ENCODE measurements at places on chromosomes 2 and 18.

- DNase-seq, result no peak
These were observed 27.6 kb downstream of the AAK1 start for GRCh38 chr2:69615969-69616368.

DNA sequence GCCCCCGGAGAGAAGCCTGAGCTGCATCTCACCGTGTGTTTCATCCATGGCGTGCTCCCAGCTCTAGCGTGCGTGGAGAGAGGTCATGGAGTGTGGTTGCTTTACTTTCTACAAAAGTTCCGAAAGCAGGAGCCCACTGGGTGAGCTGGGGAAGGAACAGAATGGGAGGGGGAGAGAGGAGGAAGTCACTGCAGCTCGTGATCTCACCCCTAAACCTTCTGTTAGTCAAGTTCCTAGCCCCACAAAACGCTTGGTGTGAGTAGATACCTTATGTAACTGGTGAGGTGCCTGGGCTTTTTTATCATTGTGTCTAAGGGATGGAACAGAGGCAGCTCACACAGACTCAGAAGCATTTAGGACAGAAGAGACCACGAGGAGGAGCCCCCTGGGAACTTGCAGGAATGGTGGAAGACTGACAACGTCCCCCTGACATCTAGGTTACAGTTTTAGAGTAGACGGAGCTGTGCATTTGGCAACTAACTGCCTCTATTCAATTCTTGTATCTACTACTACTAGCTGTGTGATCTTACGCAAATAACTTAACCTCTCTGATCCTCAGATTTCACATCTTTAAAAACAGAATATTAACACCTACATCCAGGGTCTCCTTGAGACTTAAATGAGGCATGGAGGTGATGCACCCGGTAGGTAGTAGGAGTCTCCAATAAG is 123.3 kb downstream of the ARL4C start:
- no peak for DNase-seq

DNA sequence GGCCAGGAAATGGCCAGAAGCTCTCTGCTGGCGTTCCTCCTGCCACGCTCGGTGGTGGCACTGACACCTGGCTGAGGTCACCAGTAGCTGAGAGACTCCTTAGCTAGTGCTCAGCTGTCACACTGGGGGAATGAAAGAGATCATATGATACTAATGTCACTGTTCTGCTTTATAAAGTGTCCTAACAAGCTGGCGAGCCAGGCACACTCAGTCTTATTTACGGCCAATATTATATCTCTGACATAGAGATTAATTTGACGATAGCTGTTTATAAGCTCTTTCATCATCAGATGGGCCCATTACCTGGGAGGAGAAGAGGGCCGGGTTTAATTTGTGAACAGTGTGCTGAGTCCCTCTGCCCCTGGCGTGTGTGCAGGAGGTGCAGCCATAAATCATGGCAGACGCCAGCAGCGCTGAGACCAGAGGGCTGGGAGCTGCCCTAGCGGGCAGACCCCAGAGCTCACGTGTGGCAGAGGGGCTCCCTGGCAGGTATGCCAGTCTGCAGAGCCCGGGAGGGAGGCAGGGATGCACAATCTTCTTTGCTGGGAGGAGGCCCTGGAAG is 246.5 kb downstream of the HAUS1 start:
- no peak for DNase-seq

DNA sequence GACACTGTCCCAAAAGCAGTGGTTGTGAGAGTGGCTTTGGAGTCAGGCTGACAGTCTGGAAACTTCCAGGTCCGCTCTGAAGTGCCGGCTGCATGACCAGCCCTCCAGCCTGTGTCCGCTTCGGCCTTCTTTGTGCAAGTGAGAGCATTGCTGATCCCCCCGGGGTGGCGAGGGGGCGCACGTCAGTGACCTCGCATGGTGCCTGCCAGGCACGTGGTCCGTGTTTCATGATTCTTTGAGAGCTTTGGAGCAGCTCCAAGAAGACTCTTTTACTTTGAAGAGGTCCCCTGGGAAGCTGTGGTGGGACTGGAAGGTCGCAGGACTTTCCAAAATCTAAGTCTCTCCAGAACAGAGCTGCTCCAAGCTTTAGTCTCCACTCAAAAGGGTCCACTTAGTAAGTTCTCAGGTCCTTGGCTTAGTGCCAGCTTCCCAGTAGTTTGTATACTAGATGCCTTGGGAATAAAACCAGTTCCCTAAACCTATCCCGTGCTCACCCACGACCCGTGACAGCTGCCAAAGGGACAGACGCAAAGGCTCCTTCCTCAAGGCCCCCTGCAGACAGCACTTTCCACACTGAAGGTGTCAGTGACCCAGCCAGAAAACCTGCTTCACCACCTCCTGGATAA is 68.8 kb downstream of the ADI1 start:
- DNase-seq, result no peak

DNA sequence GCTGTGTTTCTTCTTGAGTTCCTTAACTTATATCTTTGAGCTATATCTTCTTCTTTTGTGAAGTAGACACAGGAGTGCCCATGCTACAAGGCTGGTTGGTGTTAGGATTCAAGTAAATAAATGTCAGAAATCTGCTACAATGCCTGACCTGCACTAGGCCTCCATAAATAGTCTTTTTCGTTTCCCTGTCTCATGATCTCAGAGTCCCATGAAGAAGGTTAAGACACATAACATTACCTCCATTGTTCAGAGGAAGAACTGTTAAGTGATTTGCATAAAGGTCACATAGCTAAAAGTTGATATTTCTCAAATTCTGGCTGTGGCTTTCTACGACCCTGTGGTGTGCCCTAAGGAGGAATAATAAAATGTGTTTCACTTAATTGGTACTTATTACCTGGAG is 228.4 kb downstream of the KCNS3 start:
- no peak for DNase-seq

DNA sequence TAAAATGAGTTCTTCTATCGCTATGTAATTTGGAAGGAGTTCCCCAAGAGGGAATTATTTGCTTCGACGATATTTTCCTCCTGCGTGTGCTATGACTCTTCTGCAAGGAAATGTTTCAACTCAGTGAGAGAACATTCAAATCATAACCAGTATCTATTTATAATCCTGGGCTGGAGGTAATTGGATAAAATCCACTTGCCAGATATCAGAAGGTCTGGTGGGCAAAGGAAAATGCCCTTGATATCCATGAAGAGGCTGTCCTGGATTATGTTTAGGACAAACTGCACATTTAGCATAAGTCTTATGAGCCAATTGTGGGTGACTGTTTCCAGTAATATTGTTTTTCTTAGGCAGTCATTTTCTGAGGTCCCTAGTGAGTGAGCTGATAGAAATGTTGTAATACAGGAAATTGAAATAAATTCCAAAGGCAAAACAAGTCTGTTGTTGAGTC is 17.7 kb downstream of the RPIA start:
- DNase-seq, result no peak

DNA sequence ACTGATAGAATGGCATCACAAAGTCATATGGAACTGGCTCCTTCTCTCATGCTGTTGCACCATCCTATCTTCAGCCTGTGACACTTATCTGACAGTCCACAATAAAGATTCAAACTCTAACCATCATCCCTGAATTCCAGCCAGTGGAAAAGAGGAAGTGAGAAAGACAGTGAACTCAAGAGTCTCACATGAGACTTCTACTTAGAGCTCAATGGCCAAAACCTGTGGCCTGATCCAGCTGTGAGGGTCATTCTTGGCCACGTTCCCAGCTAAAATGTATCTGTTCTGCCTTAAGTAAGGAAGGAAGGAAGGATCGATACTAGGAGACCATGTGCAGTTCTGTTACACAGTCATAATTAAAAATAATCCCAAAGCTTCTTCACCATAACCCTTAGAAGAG is 73.6 kb downstream of the RND3 start:
- no peak for DNase-seq

- no peak for DNase-seq
These were observed 1.2 kb upstream of the CCNT2 start for GRCh38 chr2:134917360-134917865.

GRCh38 chr18:33578518-33579348 is 714 bp downstream of the ASXL3 start:
- no peak for DNase-seq

GRCh38 chr18:61569176-61569892 is 236.1 kb downstream of the CDH20 start:
- no peak for DNase-seq

- DNase-seq, result no peak
These were observed 279.4 kb downstream of the CCDC178 start for GRCh38 chr18:33161131-33161530.

DNA sequence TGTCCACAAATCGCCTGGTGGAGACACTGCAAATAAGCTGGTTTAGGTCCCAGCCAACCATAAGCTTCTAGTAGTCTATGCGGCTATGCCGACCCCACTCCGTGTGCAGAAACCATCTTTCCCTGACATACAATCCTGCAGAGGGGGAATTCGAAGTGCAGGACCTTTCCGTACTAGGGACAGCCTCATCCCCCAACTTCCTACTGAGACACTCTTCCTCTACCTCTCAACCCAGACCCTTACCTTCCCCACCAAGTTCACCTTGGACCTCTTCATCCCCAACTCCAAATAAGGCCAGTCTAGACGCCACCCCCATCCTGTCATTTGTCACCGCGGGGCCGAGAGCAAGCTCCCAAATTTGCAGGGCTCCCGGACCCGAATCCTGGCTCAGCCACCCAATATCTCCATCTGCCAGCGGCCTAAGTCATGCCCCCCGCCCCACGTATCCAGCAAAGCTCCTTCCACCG is 496 bp downstream of the SUCLG1 start:
- DNase-seq, result no peak

DNA sequence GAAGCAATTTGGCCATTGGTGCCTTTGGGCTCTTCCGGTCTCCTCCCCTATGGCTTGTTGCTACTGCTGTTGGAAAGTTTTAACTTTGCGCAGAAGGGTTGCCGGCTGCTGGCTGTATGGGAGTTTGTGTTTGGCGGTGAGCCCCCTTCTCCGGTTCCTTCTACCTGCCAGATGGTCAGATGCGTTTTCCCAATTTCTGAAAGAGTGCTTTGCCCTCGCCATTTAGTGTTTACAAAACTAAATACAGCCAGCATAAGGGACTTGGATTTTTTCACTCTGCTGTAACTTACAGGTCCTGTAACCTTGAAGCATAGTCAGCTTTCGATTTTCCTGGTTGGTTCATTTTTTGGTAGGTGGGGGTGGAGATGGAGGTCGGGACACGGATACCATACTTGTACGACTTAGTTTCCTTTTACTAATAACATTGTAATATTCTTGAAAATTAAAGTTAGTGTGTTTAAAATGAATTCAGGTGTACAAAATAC is 604 bp downstream of the COQ10B start:
- no peak for DNase-seq

DNA sequence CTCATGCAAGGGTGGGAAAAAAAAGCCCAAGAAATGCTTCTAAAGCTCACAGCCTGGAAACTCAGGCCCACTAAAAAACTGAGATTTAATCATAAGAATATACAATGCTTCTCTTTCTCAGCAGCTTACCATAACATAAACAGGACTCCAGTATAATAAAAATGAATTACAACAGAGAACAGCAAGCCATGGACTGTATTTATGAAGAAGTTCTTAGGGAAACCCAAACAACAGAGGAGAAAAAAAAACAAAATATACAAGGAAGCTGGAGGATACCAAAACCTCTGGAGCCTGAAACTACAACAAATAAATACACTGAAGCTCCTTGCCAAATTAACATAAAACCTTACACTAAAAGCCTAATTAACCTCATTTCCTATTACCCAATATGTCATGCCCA is 187.8 kb downstream of the RDH14 start:
- no peak for DNase-seq

DNA sequence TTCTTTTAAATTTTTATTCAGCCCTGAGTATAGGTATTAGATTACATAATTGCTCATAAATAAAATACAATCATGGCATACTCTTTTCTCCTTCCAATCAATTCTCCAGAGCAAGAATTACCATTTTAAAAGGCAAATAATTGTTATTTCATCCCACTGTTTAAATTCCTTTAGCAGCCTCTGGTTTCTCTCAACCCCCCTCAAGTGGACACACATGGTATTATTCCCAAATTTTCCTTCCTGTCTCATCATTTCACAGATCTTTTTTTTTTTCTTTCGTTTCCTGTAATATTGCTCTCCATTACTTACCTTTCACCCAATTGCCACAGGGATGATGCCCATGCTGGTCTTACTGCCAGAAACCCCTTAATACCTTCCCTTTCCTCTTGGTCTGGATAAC is 385.2 kb downstream of the RIT2 start:
- DNase-seq, result no peak

GRCh38 chr18:5625076-5625475 is 81.3 kb upstream of the EPB41L3 start:
- DNase-seq, result no peak

DNA sequence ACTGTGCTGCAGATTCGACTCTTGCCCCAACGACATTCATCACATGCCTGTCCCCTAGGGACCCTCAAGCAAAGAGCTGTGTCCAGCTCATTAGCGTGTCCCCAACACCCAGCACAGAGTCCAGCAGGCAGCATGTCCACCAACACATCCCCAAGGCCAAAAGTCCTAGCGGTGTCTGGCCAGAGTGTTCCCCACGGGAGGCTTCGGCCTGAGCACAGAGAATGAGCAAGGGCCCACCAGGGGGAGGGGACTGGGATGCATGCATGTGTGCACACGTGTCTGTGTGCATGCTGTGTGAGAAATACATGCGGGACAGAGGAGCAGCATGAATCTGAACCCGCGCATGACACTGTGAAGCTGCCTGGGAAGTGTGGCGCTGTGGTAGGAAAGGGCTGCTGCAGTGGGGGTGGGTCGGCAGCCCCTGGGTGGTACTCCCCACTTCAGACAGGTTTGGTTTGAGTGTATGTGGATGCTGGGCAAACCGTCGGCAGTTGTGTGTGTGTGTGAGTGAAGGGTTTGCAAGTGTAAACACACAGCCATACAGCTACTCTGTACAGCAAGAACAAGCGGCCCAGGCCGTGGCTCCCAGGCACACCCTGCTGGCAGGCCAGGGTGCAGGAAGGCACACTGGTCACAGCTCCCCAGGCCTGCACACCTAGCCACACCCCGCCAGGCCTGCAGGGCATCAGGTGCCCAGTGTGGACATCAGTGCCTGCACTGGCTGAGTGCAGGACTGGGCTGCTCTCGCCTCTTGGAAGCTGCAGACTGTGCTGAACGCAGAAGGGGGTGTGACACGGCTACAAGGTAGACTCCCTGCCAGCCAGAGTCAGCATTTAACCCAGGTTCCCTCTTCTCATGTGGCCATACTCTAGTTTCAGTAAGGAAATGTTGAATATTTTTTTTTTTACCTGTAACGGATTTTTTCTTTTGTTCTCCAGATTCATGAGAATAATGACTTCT is 19.5 kb upstream of the HES6 start:
- no peak for DNase-seq

DNA sequence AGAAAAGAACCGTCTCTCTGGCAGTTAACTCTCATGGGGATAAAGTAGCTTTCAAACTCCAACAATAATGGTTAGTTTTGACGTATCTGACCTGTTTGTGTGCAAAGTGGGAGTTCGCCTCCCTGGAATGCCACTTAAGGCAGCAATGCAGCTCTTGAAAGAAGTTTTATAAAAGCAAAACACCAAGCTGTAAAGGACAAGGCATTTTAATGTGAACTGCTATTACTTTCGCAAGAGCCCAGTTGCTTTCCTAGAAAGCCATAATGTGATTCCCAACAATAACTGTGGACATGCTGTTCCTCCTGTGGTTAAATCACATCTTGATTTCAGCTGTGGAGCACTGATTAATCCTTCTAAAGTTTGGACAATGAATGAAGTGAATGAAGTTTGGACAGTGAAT is 303.7 kb downstream of the PTPRM start:
- DNase-seq, result no peak

Data from stimulated activated CD8-positive, alpha-beta memory T cell treated with anti-CD3 and anti-CD28 coated beads, Interleukin-15, amount 100 ng/mL, for 24 hours (primary cell).